GM10248 (cell line): ENCODE measurements at places on chromosomes 7 and 10.

DNA sequence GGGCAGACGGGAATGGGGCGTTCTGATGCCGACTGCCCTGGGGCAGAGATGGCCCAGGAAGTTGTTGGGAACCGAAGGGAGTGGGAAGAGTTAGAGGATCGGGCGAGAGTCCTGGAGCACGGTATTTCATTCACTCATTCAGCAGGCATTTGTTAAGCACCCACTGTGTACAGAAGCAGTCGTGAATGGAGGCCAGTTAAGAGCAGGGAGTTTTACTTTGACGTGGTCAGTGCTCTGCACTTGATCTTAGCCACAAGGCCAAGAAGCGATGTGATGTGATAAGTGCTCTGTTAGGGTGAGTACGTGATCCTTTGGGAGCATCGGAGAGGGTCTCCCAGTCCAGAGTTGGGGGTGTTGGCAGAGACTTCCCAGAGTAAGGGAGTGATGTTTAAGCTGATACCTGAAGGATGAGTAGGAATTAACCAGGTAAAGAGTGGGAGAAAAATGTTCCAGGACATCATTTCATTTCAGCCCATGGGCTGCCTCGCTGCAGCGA is 890 bp downstream of the ZFYVE27 start:
- DNase-seq: peak; percentile 40

GRCh38 chr7:47147213-47147631 is 434.7 kb downstream of the TNS3 start:
- DNase-seq: no peak

- peak; percentile 58 for DNase-seq
Measured at GRCh38 chr7:92835261-92835850, 1.0 kb downstream of the CDK6 start.

- DNase-seq: no peak
Measured at GRCh38 chr10:75754096-75754831, 322.8 kb downstream of the LRMDA start.

- no peak for DNase-seq
Measured at GRCh38 chr7:122517576-122517975, 181.3 kb downstream of the RNF133 start.

DNA sequence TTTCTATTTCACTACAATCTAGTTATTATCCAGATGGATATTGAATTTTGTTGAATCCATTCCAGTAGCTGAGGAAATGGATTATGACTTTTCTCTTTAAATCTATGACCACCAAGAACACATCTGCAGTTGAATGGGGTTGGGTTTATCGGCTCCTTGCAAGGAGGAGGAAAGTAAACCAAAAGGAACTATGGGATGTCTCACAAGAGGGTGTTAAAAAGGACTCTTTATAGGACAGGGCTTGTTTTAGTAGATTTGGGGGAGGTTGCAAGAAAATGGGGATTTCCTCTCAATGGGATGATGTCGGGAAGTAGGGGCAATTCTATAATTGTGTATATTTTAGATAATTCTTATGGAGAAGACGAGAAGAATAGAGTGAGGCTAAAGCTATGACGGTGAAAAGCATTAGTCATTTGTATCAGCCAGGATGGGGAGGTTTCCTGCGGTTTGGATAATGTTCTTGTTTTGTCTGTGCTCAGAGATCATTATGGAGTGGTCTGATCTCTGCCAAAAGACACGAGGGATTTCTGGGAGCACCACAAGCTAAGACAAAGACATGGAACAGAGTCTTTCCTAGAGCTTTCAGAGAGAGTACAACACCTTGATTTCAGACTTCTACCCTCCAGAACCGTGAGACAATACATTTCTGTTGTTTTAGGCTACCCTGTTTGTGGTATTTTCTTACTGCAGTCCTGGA is 5.3 kb upstream of the LRRC61 start:
- DNase-seq: no peak
